H9 (cell line): ENCODE measurements at places on chromosomes 13 and 19.

GRCh38 chr13:113947311-113948033 is 26.4 kb downstream of the C13orf46 start:
- DNase-seq: peak; percentile 49

GRCh38 chr13:57992416-57992815 is 360.9 kb downstream of the PCDH17 start:
- DNase-seq: no peak

- peak; percentile 81 for DNase-seq
Observed at GRCh38 chr13:74026753-74027152, 107.5 kb downstream of the KLF12 start.

DNA sequence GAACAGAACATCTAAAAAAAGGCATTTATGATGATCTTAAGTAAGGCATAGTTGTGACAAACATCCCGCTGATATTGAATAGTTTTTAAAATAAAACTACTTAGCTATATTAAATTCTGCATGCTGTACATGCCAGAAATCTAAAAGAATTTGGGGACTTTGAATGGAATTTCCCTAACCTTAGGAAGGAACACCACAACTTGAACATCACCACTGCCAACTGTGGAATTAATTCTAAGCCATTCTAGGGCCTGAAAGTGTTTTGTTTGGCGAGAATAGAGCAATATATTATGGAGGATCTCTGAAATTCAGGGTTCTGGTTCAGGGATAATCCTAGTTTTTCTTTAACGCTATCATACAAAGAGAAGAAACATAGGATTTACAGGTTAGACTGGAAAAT is 17.8 kb upstream of the LATS2 start:
- DNase-seq: no peak

DNA sequence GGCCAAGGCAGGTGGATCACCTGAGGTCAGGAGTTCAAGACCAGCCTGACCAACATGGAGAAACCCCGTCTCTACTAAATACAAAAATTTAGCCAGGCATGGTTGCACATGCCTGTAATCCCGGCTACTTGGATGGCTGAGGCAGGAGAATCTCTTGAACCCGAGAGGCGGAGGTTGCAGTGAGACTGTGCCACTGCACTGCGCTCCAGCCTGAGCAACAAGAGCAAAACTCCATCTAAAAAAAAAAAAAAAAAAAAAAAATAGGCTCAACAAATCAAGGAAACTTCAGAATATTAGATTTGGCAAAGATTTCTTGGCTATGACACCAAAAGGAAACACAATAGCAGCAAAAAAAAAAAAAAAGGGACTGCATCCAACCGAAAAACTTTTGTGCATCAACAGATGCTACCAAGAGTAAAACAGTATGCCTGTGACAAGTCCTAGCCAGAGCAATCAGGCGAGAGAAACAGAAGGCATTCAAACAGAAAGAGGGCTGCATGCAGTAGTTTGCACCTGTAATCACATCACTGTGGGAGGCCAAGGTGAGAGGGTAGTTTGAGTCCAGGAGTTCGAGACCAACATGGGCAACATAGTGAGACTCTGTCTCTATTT is 23.8 kb downstream of the ZNF160 start:
- no peak for DNase-seq

DNA sequence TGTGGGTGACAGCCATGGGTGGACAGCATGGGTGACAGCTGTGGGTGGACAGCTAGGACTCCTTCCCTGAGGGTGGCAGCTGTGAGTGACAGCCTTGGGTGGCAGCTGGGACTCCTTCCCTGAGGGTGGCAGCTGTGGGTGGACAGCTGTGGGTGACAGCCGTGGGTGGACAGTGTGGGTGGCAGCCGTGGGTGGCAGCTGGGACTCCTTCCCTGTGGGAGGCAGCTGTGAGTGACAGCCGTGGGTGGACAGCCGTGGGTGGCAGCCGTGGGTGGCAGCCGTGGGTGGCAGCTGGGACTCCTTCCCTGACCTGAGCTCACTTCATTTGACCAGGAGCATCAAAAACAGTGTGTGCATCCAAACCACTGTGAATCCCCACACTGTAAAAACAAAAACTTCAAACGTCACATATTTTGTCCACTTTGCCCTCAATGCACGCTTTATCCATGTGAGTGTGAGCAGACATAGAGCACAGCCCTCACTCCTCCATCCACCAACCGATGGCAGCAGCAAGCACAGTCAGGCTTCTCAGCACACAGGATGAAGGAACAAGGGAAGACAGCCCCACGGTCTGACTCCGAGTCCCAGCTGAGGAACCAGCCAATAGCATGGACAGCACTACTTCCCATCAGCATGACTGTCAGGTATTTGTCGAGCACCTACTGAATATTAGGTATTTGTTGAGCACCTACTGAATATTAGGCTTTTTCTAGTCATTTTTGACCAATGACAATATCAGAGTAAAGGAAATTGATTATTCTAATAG is 1.6 kb upstream of the CFAP97D2 start:
- no peak for DNase-seq

- DNase-seq: peak; percentile 97
Observed at GRCh38 chr19:20077791-20078463, at the start of gene ZNF90. Gene ZNF90, plus strand, starts transcription at chr19:20078000. Its CDS starts 133 bp downstream, at chr19:20078133.
